ENCODE measurements at places on chromosomes 11 and 22.

DNA sequence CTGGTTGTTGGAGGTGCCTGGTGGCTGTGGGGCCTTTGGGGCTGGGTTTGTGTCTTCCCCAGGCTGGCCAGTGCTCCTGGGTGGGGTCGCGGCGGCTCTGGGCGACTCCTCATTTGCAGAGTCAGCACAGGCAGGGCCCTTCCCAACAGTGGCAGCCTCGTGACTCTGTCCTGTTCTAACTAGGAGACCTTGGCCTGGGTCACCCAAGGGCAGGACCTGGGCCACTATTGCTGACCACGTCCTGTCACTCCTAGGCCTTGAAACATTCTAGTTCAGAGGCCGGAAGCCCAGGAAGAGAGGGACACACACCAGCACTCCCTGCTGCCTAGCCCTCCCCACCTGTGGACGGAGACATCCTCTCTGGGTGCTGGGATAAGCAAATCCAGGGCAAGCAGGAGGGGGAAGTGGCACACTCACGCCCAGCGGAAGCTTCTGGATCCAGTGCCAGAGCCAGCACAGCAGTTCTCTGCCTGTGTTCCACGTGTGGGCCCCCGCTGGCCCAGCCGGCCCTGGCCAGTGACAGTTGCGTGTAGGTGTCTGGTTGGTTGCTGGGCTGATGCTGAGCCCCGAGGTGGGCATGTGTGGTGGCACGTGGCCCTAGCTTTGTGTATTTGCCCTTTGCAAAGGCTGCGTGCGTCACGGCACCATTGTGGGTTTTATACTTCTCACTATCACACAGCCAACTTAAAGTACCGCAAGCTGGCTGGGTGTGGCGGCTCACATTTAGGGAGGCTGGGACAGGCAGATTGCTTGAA lies 4.3 kb upstream of the CHID1 start:
- H3K27me3 ChIP-seq = no peaks in the 10 kb centered on the region
- no peak for DNase-seq
- H3K4me3 ChIP-seq = no peak overlapping the region
- H3K27ac ChIP-seq = no peak overlapping the region
- H3K36me3 ChIP-seq = no peaks in the 10 kb centered on the region
- H3K4me1 ChIP-seq = peaks cover 4% of the 10 kb centered on the region

GRCh38 chr11:76391021-76391420 lies 9.9 kb downstream of the GVQW3 start:
- H3K36me3 ChIP-seq = no peaks in the 10 kb centered on the region
- H3K27me3 ChIP-seq = no peaks in the 10 kb centered on the region

GRCh38 chr22:49582678-49583077 lies 245.0 kb downstream of the BRD1 start:
- H3K4me1 ChIP-seq = no peaks in the 10 kb centered on the region
- H3K36me3 ChIP-seq = no peaks in the 10 kb centered on the region
- no peak for DNase-seq
- no peak overlapping the region for H3K4me3 ChIP-seq

GRCh38 chr11:36212564-36213392 lies 76.4 kb downstream of the COMMD9 start:
- H3K4me1 ChIP-seq = peaks cover 33% of the 10 kb centered on the region
- H3K4me3 ChIP-seq = no peak overlapping the region
- no peaks in the 10 kb centered on the region for H3K36me3 ChIP-seq

- no peak overlapping the region for H3K4me3 ChIP-seq
- no peak for DNase-seq
- no peaks in the 10 kb centered on the region for H3K27me3 ChIP-seq
- H3K4me1 ChIP-seq = no peaks in the 10 kb centered on the region
- no peak overlapping the region for H3K27ac ChIP-seq
These were observed 80.1 kb downstream of the PACS1 start for GRCh38 chr11:66150140-66150539.
